ENCODE measurements at places on chromosomes 4 and X.
A peak's percentile ranks its signal among the peaks of the same experiment; 100 is the strongest.

DNA sequence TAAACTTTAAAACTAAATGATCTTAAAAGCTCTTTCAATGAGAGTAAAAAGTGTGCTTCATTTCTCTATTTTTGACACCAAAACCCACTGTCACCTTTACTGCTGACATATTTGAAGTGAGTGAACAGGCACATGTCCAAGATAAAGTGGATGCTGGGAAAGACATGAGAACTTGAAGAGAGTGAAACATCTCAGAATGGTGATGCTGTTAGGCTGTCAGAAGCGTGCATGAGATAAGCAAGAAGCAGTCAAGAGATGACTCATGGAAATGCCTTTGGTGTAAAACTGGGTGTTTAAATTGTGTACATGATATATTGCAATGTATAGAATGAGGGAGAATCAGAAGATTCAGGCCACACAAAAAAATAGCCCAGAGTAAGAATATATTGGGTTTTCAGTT is 21.8 kb upstream of the GBA3 start:
- no peak for DNase-seq

- DNase-seq, result no peak
These were observed 31.5 kb downstream of the REELD1 start for GRCh38 chr4:146245850-146246249.

DNA sequence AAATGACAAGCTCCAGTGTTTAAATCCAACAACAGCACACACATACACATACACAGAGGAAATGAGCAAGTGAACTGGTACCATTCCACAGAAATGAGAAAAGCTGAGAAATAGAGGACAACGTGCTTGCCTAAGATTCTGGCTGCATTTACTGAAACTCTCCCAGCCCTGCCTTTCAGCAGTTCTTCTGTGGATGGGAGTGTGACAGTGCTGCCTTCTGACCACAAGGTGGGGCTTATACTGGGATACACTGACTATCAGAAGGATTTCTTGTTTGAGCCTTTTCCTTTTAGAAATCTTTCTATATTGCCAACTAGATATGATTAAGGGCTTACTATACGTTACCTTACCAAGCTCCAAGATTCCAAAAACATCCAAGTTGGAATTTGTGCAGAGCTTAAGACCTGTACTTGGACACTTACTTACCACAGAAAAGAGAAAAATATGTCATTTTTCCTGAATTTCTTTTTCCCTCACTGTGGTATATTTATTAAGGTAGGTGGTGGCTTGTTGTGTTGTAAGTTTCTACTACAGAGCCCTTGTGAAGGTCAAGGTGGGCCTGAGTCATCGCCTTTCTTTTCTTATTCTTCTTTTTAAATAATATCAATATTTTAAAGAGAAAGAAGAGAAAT is 10.7 kb upstream of the CXCL8 start:
- peak; percentile 35 for DNase-seq

DNA sequence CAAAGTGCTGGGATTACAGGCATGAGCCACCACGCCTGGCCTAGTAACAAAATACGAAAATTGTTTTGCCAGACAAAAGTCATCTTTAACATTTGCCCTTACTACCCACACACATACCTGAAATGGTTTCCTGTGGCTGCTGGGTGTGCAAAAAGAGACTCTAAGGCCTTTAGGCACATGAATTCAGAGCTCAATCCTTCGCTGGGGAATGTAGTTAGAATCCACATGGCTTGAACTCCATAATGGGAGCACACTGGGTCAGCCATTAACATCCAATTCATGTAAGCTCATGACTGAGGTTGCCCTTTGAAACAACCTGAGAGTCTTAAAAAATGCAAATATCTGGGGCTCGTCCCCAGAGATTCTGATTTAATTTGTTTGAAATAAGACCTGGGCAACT is 87.8 kb downstream of the HPGD start:
- no peak for DNase-seq

GRCh38 chr4:168507178-168507815 is 10.4 kb downstream of the PALLD start:
- DNase-seq, result no peak

DNA sequence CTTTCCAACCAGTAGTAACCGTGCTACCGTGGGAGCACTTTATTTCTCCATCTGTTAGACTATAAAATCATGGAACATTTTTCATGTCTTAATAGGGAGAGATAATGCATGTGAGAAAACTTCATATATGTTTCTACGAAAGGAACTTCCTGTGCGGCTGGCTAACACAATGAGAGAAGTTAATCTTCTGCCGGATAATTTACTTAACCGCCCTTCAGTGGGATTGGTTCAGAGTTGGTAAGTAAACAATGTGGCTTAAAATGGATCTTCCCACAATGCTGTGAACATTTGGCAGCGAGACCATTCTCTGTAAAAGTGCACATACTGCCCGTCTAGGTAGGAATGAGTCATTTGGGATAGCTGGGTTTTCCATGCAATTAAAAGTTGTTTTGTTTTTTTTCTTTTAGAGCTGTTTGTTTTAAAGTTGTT is 29.6 kb downstream of the PDK3 start:
- DNase-seq, result peak; percentile 78

DNA sequence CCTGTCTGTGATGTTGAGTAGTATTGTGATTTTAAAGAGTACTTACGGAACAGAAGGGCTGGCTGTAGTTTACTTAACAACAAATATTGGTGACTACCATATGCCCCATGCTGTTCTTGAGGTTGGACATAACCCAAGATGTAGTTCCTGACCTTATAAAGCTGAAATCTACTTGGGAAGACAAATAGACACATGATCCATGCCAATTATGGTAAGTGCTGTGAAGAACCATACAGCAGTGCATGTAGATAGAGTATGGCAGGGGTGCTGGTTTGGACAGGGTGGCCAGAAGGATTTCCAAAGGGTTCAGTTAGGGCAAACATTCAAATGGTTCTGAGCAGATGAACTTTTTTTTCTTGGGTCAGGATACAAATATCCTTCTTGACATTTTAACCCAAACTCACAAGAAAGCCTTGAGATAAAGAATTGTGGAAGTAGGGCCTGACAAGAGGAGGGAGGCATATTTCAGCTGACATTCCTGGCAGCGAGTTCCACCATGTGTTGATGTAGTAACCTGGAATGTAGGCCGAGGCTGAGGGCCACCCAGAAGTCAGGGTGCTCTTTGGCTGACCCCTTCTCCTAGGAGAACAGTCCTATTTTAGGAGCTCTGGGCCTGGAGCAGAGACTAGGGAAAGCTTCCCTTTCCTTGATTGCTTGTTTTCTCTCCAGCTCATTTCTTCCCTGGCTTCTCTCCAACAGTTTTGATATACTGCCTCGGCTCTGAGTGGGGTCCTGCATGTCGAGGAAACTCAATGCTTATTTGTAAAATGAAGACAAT is 74.2 kb downstream of the FREM3 start:
- peak; percentile 71 for DNase-seq

GRCh38 chr4:158005021-158005420 is 167.8 kb downstream of the GASK1B start:
- DNase-seq, result no peak

DNA sequence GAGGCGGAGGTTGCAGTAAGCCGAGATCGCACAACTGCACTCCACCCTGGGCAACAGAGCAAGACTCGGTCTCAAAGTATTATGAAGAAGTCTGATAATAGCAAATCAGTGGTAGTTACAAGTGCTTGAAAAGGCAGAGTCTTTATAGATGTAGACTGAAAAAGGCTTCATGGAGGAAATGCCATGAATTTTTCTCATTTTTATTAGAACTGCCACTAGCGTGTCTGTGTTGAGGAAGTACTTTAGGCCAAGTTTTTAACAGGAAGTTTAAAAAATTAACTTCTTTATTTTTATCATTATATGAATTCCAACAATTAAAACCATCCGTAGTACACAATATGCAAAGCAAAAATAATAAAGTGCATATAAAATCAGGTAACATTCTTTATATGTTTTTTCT is 32.8 kb upstream of the IL13RA1 start:
- no peak for DNase-seq

DNA sequence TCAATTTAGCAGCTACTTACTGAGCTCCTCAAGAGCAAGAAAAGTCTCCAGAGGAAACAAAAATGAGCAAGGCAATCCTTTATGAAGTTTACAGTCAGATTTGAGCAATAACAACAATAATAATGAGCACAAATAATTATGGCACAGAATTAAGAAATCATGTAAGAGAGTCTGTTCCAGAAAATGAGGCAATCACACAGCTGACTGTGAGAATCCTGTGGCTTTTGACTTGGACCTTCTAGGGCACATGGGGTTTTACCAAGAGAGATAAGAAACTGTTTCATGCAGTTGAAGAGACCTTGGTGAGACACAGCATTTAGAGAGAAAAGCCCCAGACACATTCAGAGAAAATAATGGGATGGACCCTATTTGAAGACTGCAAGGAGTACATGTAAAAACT is 362.6 kb upstream of the MAGEB2 start:
- DNase-seq, result no peak

DNA sequence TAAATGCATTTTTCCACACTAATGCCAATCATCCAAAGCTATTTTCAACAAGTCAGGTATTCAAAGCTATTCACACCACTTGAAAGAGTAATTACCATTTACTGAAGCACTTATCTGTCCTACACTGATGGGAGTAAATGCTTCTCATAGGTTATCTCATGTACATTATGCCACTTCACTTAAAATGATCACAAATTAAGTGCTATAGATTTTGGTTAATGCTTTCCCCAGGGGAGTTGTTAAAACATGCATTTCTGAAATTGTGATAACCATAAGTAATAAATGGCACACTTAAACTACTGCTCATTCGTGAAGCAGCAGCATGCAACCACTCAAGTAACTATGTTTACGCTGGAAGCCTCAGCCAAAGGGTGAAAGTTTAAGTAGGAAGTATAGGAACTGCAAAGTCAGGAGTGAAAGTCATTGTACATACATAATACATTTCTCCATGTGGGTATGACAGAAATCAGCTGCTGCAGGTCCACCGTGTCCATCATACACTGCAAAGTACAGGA is 6.6 kb downstream of the PPM1K start:
- no peak for DNase-seq

DNA sequence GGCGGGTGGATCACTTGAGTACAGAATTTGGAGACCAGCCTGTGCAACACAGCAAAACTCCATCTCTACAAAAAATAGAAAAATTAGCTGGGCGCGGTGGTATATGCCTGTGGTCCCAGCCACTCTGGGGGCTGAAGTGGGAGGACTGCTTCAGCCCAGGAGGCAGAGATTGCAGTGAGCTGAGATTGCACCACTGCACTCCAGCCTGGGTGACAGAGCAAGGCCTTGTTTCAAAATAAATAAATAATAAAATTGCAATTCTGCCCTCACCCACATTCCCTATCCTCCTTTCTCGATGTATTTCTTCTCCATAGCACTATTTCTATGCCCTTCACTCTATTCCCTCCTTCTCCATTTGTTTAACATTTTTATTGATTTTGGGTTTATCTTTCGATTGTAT is 8.7 kb upstream of the SLAIN2 start:
- no peak for DNase-seq

GRCh38 chr4:118113220-118113619 is 78.9 kb downstream of the NDST3 start:
- DNase-seq, result no peak

All from NCI-H345 (cell line).